ENCODE measurements at places on chromosomes 4 and X.
A peak's percentile ranks its signal among the peaks of the same experiment; 100 is the strongest.

- DNase-seq: no peak
These were observed 85.6 kb downstream of the SLIT2 start for GRCh38 chr4:20337261-20337664.

DNA sequence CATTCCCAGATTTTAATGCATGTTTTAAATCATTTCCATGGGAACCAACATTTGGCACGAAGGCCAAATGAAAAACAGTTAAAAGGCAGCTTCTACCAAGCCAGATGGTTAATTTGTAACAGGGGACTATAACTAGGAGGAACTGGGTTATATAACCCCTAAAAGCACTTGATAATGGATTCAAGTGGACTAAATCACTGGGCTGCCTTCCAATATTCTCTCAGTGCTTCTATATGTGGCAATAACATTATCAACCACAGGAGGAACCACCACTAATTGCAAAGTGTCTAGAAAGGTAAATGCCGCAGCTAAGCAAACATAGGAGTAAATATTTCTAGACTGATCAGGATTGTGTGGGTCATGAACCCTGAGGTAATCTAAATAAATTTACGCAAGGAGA is 391.5 kb downstream of the UBE2NL start:
- DNase-seq: no peak

GRCh38 chr4:127449449-127449848 is 183.3 kb upstream of the INTU start:
- no peak for DNase-seq

GRCh38 chr4:139606579-139607501 is 50.8 kb upstream of the SETD7 start:
- no peak for DNase-seq

- no peak for DNase-seq
These were observed 1106.0 kb downstream of the STIM2 start for GRCh38 chr4:27966664-27967063.

- no peak for DNase-seq
These were observed 12.6 kb upstream of the GBA3 start for GRCh38 chr4:22680065-22680642.

- peak; percentile 5 for DNase-seq
These were observed 81.6 kb downstream of the SORBS2 start for GRCh38 chr4:185730387-185730786.

DNA sequence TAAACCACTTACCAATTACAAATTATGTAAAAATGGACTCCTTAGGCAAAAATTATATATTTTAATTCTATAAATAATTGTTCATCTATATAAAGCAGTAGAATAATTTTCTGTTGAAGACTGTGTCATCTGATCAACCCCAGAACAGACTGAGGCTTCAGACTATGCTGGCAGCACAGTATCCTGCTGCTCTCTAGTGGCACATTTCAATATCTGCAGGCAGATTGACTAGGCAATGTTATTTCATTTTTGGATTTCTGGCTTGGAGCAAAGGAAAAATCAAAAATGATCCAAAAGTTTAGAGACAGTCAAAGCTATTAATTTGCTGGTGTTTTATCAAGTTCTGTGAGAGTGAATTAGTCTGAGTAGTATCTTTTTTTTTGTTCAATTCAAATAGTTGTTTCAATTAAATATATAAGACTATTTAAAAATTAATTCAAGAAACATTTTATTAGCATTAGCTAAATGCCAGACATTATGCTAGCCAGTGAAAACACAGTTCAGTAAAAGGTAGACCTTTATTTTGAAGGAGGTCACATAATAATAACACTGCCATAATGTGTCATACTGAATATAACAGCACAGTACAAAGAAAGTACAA is 21.3 kb upstream of the SULT1E1 start:
- DNase-seq: peak; percentile 32

DNA sequence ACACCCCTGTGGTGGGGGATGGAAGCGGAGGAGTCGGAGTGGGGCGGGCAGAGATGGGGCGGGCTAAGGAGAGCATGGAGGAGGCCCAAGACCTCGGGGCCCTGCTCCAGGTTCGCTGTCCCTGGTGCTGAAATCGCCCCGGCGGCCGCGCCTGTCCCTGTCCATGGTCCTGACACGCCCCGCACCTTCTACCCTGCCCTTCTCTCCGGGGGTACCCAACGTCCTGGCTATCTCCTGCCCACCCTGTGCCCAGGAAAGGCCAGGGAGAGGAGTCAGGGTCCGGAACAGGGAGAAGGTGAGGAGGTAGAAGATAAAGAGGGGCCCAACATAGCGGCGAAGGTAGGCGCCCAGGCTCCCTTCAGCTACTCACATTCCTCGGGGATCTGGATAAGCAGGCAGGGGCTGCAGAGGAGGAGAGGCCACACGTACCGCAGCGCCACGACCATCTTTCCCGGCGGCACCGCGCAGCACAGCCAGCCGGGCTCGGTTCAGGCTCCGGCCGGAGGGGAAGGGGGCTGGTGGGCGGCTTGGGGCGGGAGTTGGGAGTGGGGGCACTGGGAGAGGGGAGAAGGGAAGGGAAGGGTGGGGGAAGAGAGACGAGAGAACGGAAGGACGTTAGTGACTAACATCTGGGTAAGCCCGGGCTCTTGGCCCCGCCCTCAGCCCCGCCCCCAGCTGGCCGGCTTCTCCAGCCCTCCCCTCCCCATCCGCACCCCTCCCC is 10.4 kb downstream of the L1CAM start:
- DNase-seq: peak; percentile 42

DNA sequence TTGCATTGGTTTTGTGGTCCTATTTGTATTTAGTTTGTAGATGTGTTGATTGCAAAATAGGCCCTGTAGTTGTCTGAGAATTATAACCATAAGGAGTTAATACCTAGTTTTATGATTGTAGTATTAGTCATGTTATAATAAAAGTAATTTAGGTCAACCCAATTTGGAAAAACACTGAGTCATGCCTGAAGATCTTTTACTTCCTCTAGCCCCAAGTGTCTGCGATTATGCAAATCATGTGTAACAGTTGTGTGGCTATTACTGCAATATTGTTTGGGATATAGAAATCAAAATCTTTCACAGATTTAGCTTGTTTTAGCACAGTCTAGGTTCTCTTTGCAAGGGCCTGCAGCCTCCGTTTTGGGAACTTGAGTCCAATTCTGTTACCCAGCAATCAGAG is 12.6 kb downstream of the SRD5A3 start:
- peak; percentile 62 for DNase-seq

DNA sequence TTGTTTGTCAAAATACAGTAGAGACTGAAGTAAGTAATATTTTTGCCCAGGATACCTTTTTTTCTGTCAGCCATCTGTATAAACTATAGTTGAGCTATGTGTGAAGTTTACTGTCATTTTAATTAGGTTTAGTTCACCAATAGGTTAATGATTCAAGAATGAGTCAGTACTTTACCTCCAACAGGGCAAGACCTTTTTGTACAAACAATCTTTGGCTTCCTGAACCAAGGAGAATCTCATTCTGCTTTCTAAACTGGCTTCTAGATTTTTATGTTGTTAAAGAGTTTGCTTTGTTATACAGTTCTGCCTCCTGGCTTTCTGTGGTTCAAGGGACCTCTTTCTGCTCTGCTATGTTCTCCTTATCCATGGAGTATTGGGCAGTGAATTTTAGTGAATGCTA is 412.0 kb upstream of the NR3C2 start:
- DNase-seq: no peak

DNA sequence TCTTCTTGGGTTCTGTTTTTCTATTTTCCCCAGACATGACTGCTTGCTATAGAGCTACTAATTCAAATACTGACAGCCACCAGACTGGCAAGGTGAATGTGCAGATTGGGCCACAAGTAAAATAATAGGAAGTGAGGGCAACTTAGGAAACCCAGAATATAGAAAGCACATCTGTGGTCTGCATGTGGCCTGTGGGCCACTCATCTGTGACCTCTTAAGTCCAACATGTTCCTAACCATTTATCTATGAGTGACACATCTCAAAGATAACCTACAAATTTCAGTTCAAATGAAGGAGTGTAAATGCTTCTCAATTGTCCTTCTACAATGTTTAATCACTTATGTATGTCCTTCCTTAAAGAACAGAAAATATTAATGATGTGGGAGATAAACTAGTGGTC is 128.9 kb downstream of the REELD1 start:
- no peak for DNase-seq

- no peak for DNase-seq
These were observed 22.5 kb downstream of the BMX start for GRCh38 chrX:15523088-15523487.

- no peak for DNase-seq
These were observed 581 bp downstream of the UBE2K start for GRCh38 chr4:39698424-39699009.

GRCh38 chr4:173073939-173074500 is 94.6 kb upstream of the GALNT7 start:
- DNase-seq: no peak

- DNase-seq: peak; percentile 3
These were observed 58.0 kb downstream of the SPCS3 start for GRCh38 chr4:176377780-176378179.

DNA sequence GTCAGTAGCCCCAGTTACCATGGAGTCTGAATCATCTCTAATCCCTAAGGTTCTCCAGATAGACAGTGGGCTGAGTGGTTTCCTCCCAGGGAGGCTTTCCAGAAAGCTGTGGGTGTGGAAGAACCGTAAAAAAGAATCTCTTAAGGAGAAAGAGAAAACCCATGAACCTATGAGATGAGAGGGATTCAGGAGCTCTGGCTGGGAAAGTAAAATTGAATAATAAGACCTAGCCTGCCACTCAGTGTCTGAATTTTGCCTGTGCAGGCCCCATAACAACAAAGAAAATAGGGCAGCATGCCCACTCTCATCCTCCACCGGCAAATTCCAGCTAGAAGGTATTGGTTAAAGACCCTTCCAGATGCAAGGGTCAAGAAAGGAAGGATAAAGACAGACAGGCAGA is 16.9 kb downstream of the AWAT2 start:
- DNase-seq: no peak

GRCh38 chr4:67332627-67333026 is 212.7 kb downstream of the CENPC start:
- DNase-seq: no peak

GRCh38 chr4:158778156-158778711 is 9.4 kb downstream of the FNIP2 start:
- peak; percentile 48 for DNase-seq

DNA sequence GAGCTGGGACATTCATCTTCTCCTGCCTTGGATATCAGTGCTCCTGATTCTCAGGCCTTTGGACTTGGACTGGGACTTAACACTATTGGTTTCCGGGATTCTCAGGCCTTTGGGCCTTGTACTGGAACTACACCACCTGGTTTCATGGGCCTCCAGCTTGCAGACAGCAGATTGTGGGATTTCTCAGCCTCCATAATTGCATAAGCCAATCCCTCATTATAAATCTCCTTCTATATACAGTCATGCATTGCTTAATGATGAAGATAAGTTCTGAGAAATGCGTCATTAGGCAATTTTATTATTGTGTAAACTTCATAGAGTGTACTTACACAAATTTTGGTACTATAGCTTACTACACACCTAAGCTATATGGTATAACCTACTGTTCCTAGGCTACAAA is 8.9 kb upstream of the CCNG2 start:
- no peak for DNase-seq

GRCh38 chr4:23036921-23037495 is 344.3 kb downstream of the GBA3 start:
- no peak for DNase-seq

DNA sequence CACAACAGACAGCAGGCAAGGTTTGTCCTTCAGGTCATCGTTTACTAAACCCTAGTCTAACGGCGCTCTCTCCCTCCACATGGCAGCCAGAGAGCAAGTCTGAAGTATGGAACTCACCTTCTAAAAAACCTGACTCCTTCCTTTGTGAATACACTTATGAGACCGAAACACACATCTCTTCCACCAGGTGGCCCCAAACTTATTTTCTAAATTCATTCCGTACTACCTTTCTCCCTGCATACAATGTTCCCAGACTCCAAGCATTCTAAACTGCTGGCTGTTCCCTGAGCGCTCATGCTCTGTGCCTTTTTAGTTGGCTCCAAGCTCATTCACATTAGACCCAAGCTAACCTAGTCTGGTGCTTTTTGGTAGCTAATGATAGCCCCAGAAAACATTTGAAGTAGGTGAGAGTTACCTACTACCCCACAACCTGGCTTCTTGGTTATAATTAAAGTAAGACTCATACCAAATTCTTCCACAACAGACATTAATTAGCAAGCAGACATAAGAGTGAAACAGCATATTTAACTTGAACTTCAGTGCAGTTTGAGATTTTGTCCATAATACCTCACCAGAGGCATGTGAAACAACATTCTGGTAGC is 67.6 kb upstream of the DCLK2 start:
- DNase-seq: no peak

DNA sequence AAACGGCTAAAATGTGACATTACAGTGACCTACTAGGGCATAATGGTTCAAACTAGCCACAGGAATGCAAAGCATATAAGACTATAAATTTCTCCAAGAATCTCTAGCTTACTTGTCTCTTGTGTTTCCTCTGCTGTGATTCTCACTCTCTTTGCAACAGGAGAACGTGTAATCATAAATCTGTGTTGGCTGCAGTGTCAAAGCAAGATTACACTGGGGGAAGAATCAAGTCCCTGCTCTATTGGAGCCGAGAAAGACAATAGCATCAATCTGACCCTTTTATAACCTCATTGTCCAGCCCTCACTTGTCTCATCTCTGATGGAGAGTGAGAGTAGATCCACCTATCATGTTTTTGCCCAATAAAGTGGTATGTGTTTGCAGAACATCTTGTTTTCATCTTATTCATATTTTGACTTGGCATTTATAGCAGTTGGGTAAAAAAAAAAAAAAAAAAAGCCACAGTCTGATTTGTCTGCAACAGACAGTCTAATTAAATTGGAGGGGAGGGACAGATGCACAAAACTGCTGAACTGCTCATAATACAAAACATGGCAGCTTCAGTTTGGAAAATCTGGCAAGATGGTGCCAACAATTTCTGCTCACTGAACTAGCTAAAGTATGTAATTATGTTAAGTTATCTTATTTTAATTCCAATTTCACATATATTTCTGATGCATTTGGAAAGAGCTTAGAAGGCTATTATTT is 165.0 kb upstream of the GABRA2 start:
- DNase-seq: no peak

GRCh38 chr4:8841678-8842268 is 29.9 kb downstream of the HMX1 start:
- DNase-seq: no peak

GRCh38 chr4:38080061-38080974 is 120.1 kb downstream of the PTTG2 start:
- DNase-seq: no peak

DNA sequence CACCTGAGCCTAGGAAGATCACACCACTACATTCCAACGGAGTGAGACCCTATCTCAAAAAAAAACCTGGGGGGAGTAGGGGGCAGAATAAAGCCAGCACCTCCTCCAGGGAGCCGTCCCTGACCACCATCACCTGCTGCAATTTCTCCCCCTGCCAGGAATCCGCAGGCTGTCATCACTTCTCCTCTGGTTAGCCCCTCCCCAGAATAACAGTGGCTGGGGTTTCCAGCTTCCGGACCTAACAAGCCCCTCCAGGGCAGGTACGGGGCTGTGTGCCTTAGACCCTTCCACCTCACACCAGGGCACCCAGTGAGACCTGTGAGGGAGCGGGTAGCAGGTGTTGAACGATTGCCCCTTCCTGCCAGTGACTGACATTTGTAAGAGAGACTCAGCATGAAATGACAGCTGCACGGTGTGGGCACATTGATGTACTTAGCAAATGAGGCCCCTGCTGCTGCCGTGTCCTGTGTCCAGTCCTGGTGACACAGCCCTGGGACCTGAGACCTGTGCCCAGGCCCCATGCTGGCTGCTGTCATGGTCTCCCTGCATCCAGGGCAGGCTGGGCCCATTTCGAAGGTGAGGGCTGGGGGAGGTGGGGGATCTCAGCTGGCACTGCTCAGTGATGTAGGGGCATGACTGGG is 6.7 kb upstream of the WFS1 start:
- DNase-seq: no peak
